ENCODE measurements at places on chromosomes 2 and 18.

- no peak for DNase-seq
Measured at GRCh38 chr2:167381349-167381748, 493.1 kb downstream of the XIRP2 start.

GRCh38 chr2:224930990-224931389 is 111.3 kb downstream of the DOCK10 start:
- no peak for DNase-seq

- DNase-seq, result no peak
Measured at GRCh38 chr18:6161549-6161948, 253.2 kb downstream of the L3MBTL4 start.

DNA sequence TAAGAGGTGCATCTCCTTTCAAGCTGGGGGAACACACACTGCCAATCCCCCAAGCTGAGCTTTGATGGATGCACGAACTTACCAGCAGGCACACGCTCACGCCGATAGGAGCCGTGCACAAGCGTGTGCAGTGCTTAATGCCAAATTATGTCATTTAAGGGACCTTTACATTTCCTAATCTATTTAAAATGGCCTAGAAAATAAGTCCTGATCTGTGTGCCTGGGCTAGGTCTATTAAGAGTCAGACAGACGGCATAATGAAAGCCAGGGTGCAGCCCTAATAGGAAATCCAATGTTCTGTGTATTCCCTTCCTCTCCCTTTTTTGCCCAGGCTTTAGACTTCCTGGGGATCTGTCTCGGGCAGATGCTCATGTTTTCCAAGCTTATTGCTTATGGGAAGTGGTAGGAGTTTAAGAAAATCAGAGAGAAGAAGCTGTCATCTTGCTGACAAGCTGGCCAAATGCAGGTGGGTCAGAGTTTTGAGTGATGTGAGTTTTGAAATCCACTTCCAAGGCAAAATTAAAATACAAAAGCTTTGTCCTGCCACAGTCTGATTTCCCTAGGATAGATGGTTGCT is 142.6 kb downstream of the MYT1L start:
- no peak for DNase-seq

DNA sequence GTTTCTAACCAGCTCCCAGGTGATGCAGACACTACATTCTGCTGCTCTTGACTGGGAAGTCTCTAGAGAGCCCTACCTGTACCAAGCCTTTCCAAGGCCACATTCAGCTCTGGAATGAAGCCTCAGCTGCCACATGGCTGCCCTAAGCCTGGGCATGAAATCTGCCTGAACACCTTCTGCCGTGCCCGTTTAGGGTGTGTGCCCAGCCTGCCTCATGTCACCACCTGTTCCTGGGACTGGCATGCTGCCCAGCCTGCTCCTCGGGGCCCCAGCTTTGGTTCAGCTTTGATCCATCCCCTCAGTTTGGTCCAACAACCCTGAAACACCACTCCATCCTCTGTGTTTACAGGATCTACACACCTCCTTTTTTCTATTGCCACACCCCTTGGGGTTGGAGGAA is 210.9 kb downstream of the L3MBTL4 start:
- DNase-seq, result no peak

GRCh38 chr2:21484643-21485042 is 360.9 kb downstream of the TDRD15 start:
- DNase-seq, result no peak

GRCh38 chr2:154740361-154740760 is 41.9 kb downstream of the KCNJ3 start:
- no peak for DNase-seq

- no peak for DNase-seq
Measured at GRCh38 chr18:43533371-43533770, 256.1 kb upstream of the SYT4 start.

GRCh38 chr2:134416637-134417036 is 162.8 kb downstream of the MGAT5 start:
- no peak for DNase-seq

DNA sequence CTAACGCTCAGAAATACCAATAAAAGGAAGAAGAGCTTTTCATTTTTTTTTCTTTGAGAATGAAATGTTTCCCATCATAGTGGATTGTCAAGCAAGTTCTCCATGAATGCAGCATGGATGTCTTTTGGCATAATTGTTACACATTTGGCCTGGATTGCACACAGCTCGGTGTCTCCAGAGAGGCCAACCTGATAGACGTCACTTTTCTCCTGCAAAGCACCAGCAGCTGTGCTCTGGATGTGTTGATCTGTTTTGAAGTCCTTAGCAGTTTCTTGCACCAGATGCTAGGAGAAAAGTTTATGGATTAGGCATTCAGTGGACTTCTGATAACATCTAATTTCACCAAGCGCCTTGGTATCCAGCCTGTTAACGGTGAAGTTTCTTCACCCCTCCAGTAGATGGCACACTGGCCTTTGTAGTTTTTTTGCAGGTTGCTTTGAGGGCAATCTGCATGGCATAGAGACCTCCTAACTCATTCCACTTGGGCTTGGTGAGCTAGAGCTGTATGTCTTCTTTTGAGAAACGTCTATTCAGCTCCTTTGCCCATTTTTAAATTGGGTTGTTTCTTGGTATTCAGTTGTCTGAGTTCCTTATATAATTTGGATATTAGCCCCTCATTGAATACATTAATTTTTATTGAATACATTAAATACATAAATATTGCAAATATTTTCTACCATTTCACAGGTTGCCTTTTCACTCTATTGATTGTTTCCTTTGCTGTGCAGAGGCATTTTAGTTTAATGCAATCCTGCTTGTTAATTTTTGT is 59.7 kb downstream of the PTH2R start:
- no peak for DNase-seq

DNA sequence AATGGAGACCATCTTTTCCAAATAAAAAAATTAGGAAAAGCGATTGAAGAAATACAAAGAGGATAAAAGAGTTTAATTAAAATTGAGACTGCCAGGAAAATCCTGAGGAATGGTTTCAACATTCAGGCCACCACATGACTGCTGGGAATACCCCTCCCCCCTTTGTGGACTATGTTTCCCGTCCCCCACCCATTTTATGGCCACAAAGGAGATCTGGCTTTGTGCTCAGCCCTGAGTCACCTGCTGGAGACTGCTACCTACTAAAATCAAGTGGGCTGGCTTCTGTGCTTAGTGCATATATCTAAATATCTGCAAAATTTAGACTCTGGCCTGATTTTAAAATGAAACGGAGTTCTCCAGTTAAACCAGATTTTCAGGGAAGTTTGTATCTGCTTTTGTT is 10.1 kb downstream of the RND3 start:
- no peak for DNase-seq

DNA sequence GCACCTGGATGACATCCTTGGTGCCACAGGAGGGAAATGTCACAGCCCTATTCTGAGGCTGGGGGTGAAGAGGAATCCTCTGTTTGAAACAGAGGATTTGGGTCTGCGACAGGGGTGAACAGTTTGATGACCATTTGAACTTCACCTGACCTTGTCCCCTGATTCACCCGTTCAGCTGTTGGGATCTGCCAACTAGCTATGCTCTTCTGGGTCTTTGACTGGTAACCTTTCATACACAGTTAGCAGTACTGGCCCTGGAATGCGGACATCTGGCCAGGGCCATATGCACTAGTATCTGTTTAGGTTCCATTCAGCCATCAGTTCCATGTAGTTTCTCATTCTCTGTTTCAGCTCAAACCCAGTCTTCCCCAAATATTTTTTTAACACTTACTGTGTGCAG is 72.6 kb upstream of the MCFD2 start:
- DNase-seq, result no peak

- DNase-seq, result no peak
Measured at GRCh38 chr2:43117521-43118143, 108.8 kb downstream of the ZFP36L2 start.

GRCh38 chr2:36333350-36334012 is 22.1 kb upstream of the CRIM1 start:
- DNase-seq, result no peak

- DNase-seq, result no peak
Measured at GRCh38 chr2:25420820-25421237, 79.1 kb upstream of the DNMT3A start.

- no peak for DNase-seq
Measured at GRCh38 chr2:235234736-235235135, 259.1 kb upstream of the AGAP1 start.

DNA sequence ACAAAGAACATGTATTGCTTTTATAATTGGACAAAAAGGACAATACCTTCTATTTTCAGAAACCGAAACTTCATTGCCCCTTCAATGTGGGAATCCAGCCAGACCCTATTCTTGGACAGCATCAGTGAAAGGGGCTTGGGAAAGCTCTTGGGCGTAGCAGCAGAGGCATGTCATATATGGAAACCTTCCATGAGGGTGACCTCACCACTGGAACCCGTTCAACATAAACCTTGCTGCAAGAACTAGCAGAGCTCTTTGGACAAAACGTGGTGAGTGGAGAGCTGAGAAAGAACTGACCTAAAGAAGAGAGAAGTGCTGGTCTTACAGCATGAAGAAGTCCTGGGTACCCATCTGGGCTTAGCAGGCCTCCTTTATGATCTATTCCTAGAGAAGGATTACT is 22.7 kb upstream of the ACTG2 start:
- no peak for DNase-seq

DNA sequence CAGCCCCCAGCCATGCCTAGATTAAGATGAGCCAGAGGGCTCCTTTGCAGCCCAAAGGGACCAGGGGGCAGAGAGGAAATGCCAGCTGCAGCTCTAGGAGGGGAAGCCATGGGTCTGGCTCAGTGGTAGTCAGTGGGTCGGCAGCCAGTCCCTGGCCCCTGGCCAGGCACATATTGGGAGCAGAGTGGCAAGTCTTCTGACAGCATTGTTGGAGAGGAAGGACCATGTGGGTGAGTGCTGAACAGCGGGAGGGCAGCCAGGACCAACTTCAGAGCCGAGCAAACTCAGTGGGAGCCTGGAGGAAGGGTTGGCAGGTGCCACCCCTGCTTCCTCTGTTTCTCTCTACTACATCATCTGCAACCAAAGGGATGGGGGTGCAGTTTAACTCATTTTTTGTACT is 140.5 kb upstream of the PELI1 start:
- no peak for DNase-seq

DNA sequence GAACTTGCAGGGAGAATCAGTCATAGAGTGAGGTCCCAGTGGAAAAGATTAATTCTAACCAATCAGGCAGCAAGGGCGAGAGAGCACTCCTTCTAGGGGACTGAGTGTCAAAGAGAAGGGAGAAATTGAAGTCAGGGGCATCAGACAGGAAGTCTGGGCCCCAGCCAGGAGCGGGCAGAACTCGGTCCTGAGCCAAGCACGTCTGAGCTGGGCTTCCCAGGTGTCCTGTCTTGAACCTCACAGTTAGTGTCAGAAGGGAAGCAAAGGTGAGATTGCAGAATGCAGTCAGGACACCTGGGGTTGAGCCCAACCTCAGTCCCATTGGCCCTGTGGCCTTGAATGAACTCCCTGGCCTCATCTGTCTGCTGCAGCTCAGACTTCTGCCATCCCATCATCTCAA is 220.9 kb downstream of the SMAD2 start:
- DNase-seq, result no peak

DNA sequence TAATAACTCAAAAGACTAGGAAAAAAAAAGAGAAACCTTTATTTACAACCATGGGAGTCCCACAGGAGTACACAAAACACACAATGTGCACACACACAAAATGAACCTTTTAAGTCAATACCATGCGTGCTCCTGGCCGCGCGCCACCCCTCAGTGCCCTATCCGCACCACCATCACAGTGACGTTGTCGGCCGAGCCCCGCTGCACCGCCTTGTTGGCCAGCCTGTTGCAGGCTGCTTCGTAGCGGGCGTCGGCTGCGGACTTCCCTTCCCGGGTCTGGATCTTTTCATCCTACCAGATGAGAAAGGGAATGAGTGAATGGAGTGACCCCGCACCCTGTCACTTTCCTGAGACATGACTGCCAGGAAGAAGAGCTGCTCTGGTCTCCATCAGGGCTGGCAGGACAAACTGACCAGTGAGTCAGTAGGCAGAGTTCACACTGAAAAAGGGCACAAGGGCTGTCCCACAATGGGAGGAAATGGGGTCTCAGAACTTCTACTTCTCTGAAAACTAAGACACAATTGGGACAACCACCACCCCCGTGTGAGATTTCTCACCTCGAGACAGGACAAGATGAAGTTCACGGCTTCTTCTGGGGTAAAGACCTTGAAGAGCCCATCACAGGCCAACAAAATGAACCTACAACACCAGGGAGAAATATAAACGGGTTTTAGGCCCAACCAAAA is 11.8 kb downstream of the ERFE start:
- no peak for DNase-seq

DNA sequence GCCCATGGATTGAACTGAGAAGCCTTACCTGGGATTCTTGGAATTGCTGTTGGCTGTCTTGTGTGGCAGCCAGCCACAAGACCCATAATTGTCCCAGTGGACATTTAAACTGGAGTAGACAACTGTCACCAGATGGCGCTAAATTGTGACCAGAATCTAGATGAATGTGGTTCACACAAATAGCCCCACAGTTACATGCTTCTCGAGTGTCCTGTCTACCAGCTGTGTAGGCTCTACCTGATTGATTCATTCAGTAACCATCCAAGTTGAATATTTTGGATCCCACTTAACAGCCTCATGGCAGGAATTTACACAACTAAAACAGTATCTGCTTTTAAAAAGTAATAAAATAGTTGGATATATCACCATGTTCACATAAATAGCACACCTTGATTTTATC is 73.2 kb downstream of the MAP4K4 start:
- no peak for DNase-seq

DNA sequence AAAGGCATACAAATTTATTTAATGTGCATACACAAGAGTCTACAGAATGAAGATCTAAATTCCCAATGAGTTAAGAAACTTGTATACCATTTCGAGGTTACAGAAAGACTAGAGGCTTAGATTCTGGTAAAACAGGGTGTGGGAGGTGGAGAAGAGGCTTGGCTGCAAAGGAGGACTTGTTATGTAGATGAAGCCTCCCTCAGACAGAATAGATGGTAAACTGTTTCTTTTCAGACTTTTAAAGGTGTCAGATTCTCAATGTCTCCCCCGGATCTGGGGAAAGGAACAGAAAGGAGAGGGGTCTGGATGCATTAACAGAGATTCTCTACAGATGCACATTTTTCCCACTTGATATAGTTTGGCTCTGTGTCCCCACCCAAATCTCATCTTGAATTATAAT is 126.0 kb downstream of the ST6GAL2 start:
- no peak for DNase-seq

- no peak for DNase-seq
Measured at GRCh38 chr18:48404716-48405507, 4.3 kb downstream of the ZBTB7C start.

GRCh38 chr2:234368861-234369261 is 128.0 kb downstream of the ARL4C start:
- peak; percentile 16 for DNase-seq

GRCh38 chr2:72862239-72862988 is 24.8 kb upstream of the SPR start:
- peak; percentile 75 for DNase-seq

DNA sequence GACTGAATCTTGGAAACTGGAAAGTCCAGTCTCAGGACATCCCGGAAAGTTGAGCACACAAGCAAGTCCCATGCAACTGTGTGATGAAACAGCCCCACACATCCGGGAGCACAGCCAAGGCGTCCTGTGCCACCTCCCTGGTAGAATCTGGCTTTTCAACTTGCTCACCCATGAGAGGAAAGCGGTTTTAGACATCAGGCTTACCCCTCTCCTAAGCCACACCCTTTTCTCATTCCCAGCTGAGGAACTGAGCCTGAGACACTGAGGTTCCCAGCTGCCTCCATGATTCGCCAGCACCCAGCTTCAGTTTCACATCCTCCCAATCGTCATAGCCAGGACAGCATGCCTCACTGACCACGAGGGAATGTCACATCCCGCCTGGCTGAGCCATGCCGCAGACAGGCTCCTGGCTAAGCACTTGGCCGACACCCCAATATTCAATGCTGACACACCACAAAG is 60.3 kb downstream of the STEAP3 start:
- DNase-seq, result no peak

Measured in stimulated activated CD4-positive, alpha-beta T cell treated with anti-CD3 and anti-CD28 coated beads, TNF-alpha, amount 100 ng/mL, for 4 hours (primary cell).